ENCODE measurements at places on chromosomes 3 and 15. TPM values are rescaled to one million over a fixed set of nuclear protein-coding genes. Genes with fewer than 3 reads are reported as not detected.

The SLC12A1 gene
- total RNA-seq, result not detected

The NMNAT3 gene
- 0.18 TPM for total RNA-seq

The HHLA2 gene
- 3.9 TPM for total RNA-seq

The ZIC1 gene
- total RNA-seq, result not detected

The SEMA3G gene
- total RNA-seq, result 0.13 TPM

The SERPINI2 gene
- not detected for total RNA-seq

The TNNC1 gene
- total RNA-seq, result 0.84 TPM

The PRSS50 gene
- not detected for total RNA-seq

The LMLN gene
- 6.0 TPM for total RNA-seq

The MOBP gene
- total RNA-seq, result not detected

The OGG1 gene
- 36.9 TPM for total RNA-seq

The VEPH1 gene
- total RNA-seq, result not detected

The IMPG2 gene
- 0.29 TPM for total RNA-seq

All from activated CD8-positive, alpha-beta T cell treated with anti-CD3 and anti-CD28 coated beads, Interleukin-2, amount 10 ng/mL, durations not matched to agents 7 days and 5 days (primary cell).